Fibroblast of skin of left quadriceps (primary cell): ENCODE measurements at places on chromosomes 1 and 21.

- DNase-seq: peak; percentile 8
These were observed 72.0 kb upstream of the KCNA3 start for GRCh38 chr1:110746644-110747259.

DNA sequence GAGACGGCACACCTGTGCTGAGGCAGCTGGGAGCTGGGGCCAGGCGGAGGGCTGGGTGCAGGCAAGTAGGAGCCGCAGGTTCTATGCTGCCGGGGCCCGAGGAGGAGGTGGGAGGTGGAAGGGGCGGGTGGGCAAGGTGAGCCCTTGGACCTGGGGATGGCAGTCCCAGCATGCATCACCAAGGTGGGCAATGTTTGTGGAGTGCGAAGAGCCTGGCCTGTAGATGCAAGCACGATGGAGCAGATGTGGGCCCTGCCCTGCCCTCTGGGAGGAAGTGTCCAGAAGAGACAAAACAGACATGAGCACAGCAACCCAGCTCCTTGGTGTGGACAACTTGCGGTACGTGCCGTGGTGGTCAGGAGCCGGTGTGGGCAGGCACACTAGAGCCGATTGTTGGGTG is 28.3 kb upstream of the AJAP1 start:
- DNase-seq: no peak

- DNase-seq: no peak
These were observed 515.1 kb downstream of the OMA1 start for GRCh38 chr1:58031416-58031815.

GRCh38 chr1:40755067-40755466 is 28.5 kb upstream of the KCNQ4 start:
- no peak for DNase-seq

DNA sequence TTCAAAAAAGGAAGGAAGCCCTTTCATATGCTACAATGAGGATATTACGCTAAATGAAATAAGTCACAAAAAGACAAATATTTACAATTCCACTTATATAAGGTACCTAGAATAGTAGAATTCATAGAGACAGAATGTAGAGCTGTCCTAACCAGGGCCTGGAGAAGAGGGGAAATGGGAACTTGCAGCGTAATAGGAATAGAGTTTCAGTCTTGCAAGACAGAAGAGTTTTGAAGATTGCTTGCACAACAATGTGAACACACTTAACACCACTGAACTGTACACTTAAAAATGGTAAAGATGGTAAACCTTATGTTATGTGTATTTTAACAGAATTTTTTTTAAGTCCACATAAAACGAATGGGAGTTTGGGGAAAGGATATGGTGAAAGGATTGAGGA is 2.9 kb downstream of the CD1B start:
- DNase-seq: no peak

- DNase-seq: no peak
These were observed 35.4 kb upstream of the USP24 start for GRCh38 chr1:55250399-55251075.

GRCh38 chr21:36973986-36974850 is 7.7 kb upstream of the HLCS start:
- DNase-seq: no peak
